ENCODE measurements at places on chromosomes 13 and 19.

- DNase-seq: no peak
These were observed 109.7 kb upstream of the KLF12 start for GRCh38 chr13:74243637-74244526.

DNA sequence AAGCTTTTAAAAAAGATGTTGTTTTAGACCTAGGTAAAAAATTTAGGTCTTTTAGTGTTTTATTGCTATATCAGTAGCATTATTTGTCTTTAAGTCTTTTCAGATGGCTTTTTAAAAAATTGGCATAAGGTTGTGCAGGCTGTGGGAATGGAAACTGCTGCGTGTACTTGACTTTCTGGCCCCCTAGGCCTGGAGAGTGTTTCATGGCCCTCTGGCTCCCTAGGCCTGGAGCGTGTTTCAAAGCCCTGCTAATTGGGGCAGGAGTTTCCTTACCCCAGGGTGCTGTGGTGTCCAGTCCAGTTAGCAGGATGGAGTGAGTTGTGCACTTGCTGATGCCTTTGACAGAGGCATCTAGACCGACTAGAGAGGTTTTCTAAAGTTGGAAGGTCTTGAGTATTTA, 23.8 kb downstream of the PRAM1 start:
- no peak for DNase-seq

DNA sequence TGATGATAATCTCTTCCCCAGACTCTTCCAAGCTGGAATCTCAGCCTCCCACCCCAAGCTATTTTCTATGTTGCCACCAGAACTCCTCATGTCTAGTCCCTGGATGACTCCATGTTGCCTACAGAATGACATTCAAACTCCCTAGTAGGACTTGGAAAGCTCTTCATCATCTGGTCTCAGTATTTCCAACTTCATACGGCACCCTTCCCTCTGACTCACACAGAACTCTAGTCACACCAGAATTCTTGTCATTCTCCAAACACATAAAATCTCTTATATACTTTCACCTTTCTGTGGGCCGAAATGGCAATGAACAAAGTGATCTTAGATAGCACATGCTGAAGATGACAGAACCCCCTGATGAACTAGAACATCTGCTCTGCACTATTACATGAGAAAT, 86.2 kb downstream of the CAB39L start:
- DNase-seq: no peak

GRCh38 chr19:17205237-17206140, 9.7 kb upstream of the USE1 start:
- peak; percentile 65 for DNase-seq

GRCh38 chr19:33868788-33869412, 72.2 kb downstream of the KCTD15 start:
- DNase-seq: no peak

DNA sequence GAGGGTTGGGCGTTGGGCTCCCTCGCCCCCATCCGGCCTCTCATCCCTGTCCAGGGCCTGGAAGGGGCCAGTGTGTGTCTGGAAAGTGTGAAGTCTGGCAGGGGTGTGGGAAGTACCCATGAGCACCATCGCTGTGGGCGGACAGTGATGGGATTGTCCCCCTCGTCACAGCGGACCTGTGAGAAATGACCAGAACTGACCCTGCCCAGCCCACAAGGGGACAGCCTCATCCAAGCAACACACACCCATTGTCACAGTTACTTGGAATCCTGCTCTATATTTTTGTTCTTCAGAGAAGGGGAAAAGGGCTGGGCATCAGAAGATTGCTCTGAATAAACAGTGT, 18.6 kb downstream of the MCF2L start:
- no peak for DNase-seq

- DNase-seq: peak; percentile 40
These were observed 19.4 kb downstream of the ACTN4 start for GRCh38 chr19:38666663-38667511.

DNA sequence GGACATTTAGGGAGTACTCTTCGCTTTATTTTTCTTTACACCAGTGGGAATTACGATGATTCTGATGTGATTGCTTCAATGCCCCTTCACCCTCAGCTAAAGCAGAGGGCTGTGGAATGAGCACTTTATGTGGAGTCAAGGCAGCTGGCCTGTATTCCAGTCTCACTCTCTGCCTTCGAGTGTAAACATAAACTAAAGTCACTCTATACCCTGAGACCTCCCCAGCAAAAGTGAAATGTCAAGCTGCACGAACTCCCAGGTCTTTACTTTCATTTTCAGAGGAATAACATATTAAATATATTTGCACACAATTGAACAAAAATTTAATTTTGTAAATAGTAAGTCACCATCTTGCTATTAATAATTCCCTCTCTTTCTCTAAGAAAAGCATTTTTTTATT, 557.1 kb downstream of the DACH1 start:
- DNase-seq: no peak

- no peak for DNase-seq
These were observed 40.3 kb downstream of the RHPN2 start for GRCh38 chr19:33024398-33024797.

DNA sequence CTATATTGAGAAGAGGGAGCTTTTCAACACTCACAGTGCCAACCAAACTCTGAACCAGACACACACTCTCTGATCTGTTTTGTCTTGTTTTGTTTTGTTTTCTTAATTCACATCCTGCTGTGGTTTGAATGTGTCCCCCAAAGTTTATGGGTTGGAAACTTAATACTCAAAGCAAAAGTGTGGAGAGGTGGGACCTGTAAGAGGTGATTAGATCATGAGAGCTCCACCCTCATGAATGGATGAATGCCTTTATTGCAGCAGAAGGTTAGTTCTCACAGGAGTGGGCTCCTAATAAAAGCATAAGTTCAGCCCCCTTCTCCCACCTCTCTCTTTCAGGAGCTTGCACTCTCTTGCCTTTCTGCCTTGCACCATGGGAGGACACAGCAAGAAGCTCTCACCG, 957.1 kb downstream of the PCDH9 start:
- no peak for DNase-seq
